ENCODE measurements at places on chromosomes 1 and 21. TPM values are rescaled to one million over a fixed set of nuclear protein-coding genes. Genes with fewer than 3 reads are reported as not detected.

DNA sequence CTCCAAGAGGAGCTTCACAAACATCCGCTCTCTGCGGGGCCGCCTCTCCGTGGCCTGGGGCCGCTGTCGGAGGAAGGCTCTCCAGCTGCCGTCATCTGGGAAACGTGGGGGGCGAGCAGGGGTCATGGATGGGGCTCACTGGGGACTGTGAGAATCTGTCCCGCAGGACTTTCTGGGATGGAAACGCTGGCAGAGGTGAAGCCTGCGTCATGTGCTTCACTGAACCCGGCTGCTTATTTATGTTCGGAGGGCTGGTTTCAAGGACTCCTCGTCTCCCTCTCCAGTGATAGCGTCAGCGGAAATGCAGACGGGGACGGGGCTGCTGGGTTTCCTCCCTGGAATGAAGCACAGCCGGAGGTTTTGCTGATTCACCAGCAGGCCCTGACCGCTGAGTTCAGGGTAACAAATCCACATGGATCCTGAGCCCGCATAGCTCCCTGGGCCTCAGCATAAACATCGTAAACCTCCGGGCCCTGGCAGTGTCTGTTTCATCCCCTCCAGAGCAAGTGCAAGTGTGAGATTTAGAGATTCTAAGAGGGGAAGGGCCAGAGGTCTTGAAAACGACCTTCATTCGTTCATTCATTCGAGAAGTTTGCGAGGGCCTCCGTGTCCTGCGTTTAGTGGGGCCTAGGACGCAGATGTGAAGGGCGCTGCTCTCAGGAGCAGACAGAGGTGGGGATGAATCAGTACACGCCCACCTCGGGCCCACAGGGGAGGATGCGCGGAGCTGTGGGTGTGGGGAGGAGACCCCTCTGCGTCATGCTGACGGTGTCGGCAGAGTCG lies 7.0 kb upstream of the POFUT2 start:
- no peak for DNase-seq

- DNase-seq, result peak; percentile 68
These were observed 650 bp downstream of the TNFAIP8L2 start for GRCh38 chr1:151157067-151157531.

Gene CENPS
- total RNA-seq, result 7.2 TPM

Gene GPX7
- total RNA-seq, result 27.5 TPM

DNA sequence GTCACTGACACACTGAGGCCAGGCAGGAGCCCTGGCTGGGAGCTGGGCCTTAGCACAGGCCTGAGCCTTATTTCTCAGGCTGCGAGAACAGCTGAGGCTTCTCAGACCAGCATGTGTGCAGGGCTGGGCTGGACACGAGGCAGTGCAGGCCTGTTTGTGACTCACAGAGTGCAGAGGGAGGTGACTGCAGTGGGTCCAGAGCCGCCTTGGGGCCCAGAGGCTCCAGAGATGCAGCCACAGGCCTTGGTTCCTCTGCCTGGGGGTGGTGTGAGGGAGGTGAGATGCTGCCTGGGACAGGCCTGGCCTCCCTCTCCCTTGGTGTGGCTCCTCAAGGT lies 61.2 kb upstream of the ETV3 start:
- no peak for DNase-seq

- DNase-seq, result no peak
These were observed 10.7 kb upstream of the PLXNA2 start for GRCh38 chr1:208254862-208255261.

GRCh38 chr1:228071839-228072657 lies 10.5 kb upstream of the ARF1 start:
- DNase-seq, result no peak

Gene FAM151A
- total RNA-seq, result not detected

- DNase-seq, result no peak
These were observed 15.6 kb upstream of the ATP1B1 start for GRCh38 chr1:169090900-169091311.

DNA sequence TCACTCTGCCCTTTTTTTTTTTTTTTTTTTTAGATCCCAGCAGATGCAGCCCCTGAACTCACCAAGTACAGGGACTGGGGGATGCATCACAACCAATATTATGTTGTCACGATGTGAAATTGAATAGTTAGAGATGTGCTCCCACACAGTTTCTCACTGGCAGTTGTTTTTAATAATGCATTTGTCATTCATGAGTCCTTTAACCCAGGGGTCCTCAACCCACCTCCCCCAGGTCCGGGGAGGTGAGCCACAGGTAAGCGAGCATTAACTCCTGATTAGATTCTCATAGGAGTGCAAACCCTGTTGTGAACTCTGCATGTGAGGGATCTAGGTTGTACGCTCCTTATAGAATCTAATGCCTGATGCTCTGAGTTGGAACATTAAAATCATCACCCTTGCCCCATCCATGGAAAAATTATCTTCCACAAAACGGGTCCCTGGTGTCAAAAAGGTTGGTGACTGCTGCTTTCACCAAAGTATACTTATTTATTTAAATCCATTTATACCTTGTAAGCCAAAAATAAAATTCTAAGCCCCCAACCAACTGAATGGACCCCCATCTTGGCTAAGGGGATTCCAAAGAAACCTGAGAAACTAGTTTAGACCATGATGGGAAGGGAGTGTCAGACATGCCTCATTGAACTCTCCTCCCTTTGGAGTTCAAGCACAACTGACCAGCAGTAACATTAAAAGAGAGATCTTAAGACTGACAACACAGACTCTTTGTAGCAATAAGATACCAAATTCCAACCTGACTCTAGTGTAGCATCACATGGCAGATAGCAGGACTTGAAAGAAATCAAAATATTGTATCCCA lies 119.3 kb upstream of the ATP1A1 start:
- no peak for DNase-seq

Gene KRTAP12-2
- not detected for total RNA-seq

DNA sequence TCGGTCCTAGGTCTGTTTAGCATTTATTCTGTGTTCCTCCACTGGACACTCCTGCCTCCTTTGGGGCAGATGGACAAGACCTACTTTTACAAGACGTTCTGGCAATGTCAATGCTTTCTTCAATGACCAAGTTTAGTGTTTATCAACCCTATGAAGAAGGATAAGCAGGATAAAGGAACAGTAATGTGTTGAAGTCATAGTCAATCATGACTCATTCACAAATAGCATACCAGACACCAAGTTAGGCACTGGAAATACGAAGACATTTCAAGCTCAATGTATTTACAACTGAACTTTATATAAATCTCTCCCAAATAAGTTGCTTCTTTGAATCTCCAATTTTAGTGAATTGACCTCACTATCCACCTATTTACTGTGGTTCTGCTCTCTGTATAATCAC lies 4.8 kb upstream of the SLC35D1 start:
- DNase-seq, result no peak

DNA sequence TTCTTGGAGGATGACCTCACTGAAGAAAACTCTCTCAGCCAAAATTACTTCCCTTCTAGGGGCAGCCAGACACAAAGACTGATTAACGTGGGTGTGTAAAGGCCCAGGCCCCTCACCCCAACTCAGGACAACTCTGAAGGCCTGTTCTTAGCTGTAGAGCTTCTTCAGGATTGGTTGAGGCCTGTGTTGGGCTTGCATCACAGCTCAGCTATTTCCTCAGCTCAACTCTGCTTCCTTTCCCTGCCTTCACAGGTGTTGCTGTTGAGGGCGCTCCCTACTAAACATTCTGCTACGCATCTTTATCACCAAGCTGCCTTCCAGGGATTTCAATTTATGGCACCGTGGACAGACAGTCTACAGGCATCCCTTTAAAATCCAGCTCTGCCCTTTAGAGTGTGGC lies 36.8 kb downstream of the MAB21L3 start:
- DNase-seq, result no peak

DNA sequence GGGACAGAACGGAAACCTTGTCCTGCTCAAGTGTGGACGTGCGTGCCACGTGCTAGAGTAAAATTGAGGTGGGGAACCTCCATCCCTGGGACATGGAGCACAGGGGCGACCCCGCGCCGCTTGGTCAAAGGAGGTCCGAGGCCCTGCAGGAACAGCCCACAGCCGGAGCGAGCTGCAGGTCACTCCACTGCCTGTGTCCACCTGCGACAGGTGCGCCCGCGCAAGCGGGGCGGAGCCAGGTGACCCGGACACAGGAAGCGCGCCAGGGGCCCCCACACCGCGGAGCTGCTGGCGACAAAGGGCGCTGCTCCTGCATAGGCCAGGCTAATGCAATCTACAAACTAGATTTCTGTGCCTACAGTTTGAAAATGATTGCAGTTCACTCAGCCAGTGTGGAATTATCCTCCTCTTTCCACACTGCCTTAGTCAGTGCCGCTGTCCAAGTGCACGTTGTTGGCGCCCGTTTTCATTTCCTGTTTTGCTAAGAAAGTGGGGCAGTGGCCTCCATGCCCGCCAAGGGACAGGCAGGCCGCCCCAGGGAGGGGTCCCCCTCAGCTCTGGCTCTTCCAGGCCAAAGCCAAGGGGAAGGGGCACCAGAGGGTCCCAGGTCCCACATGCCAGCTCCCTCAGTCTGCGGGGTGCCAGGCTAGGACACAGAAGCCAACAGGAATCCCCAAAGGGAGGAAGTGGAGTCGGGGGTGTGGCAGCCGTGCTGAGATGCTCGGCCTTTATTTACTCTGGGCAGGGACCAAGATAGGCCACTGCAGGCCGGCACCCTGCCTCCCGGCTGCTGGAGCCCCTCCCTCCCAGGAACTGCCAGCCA lies 4.3 kb upstream of the NADK start:
- DNase-seq, result peak; percentile 33

Gene SYTL1
- 158 TPM for total RNA-seq

- no peak for DNase-seq
These were observed 16.5 kb upstream of the TTC34 start for GRCh38 chr1:2817784-2818564.

GRCh38 chr1:56200442-56200841 lies 378.9 kb downstream of the PLPP3 start:
- no peak for DNase-seq

- no peak for DNase-seq
These were observed 18.1 kb upstream of the COL18A1 start for GRCh38 chr21:45386728-45387371.

- no peak for DNase-seq
These were observed 4.9 kb downstream of the MOB3C start for GRCh38 chr1:46611691-46612221.

GRCh38 chr1:86154571-86155050 lies 2.0 kb downstream of the COL24A1 start:
- no peak for DNase-seq

DNA sequence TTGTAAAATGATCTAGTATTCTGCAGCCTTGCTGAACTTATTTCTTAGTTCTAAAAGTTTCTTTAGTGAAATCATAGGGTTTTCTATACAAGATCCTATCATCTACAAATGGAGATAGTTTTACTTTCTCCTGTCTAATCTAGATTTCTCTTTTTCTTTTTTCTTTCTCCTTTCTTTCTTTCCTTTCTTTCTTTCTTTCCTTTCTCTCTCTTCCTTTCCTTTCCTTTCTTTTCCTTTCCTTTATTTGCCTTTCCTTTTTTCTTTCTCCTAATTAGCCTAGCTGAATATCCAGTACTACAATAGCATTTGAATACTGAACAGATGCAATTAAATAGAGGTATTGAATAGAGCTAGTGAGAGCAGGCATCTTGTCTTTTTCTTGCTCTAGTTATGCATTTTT lies 186.6 kb upstream of the SPAG17 start:
- DNase-seq, result no peak

Gene OR10K2
- total RNA-seq, result not detected

Gene TMEM81
- total RNA-seq, result 8.8 TPM
